ENCODE measurements at places on chromosomes 6 and 20.

- no peak for DNase-seq
Measured at GRCh38 chr6:119633461-119633860, 283.9 kb upstream of the MAN1A1 start.

- DNase-seq, result no peak
Measured at GRCh38 chr6:89032599-89032998, 48.0 kb upstream of the PNRC1 start.

DNA sequence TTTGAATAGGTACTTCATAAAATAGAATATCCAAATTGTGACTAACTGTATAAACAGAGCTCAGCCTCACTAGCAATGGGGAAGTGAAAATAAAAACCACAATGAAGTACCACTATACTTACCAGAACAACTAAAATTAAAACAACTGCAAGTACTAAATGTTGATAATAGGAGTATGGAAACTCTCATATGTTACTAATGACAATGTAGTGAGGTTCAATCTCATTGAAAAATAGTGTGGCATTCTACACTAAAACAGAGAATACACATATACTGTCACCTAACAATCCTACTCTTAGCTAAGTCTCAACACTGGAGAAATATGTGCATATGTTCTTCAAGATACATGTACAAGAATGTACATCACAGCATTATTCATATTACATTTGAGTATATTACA, 132.0 kb upstream of the CARMIL1 start:
- no peak for DNase-seq

GRCh38 chr6:166502453-166502852, 84.0 kb downstream of the RAMACL start:
- DNase-seq, result no peak

- DNase-seq, result no peak
Measured at GRCh38 chr6:48057601-48058000, 53.4 kb downstream of the PTCHD4 start.

DNA sequence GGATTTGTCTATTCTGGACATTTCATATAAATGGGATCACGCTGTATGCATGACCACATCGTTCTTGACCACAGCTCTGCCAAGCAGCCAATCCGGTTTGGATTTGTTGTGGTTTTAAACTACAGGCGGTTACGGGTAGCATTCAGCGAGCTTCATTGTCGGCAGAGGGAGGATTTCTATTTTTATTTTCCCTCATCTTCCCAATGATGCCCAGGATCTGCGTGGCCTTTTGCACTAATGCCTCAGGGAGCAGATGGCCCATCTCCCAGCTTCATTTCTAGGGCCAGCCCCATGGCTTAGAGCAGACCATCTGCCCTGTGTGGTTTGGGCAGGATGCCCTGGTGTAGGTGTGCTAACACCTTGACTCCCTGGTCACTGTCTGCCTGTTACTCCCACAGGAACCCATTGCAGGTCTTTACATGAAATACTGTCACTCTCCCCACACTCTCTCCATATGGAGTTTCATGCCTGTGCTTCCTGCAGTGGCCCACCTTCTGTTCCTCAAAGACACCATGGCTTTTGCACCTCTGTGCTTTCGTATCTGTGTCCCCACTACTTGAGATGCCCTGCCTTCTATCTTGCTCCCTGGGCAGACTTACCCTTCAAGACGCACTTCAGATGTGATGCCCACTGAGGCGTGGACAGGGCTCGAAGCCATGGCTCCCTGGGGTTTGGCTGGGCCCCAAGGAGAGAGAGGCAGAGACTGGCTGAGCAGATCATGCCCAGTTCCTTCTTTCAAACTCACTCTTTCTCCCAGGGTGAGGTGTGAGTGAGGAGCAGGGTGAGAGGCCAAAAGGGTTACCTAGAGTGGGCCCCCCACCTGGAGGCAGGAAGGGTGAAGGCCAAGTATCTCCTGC, 26.0 kb downstream of the SDCBP2 start:
- DNase-seq, result peak; percentile 22

DNA sequence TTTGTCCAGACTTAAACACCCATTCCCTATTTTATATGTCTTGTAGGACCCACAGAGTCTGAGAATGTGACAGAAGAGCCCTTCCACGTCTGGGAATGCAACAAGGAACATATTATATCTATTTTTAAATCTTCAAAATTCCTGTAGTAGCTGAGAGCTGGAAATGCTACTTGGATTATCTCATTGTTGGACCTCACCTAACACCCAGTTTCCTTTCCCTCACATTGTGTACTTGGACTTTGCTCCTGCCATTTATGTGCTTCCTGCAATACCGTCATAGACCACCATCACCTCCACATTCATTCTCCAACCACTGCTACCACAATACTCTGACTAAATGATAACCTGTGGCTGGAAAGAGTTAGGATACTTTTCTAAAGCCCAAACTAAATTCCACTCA, 335.4 kb downstream of the COL12A1 start:
- peak; percentile 49 for DNase-seq

DNA sequence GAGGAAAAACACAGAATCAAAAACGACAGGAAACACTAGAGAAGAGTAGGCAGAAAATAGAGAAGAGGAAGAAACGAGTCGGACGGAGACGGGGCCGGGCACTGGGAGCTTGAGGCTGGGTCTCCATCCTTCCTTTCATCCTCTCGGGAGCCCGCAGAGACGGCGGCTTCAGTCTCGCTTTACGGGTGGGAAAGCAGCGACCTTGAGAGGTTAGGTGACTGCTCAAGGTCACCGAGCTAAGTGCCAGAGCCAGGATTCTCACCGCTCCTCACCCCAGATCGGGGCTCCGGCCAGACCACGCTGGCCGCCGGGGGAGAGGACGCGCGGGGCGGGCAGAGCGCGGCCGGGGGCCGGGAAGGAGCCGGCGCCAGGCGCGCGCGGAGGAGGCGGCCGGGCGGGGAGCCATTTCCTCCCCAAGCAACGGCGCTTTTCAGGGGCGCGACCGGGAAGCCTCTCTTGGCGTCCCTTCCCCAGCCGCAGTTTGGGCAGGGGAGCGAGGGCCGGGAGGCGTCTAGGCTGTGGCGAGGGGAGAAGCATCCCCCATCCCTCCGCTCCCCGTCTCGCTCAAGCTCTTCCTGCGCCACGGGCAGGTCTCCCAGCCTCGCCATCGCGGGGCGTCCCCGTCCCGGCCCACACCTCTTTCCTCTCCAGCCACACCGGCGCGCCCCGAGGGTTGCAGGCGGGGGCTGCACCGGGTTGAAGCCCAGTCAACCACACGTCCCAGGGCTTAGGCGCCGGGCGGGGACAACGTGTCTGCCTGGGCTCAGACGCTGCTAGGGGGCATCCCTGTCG, 24.1 kb upstream of the MAP3K7 start:
- peak; percentile 2 for DNase-seq

- DNase-seq, result no peak
Measured at GRCh38 chr6:165110860-165111259, 198.5 kb downstream of the C6orf118 start.

DNA sequence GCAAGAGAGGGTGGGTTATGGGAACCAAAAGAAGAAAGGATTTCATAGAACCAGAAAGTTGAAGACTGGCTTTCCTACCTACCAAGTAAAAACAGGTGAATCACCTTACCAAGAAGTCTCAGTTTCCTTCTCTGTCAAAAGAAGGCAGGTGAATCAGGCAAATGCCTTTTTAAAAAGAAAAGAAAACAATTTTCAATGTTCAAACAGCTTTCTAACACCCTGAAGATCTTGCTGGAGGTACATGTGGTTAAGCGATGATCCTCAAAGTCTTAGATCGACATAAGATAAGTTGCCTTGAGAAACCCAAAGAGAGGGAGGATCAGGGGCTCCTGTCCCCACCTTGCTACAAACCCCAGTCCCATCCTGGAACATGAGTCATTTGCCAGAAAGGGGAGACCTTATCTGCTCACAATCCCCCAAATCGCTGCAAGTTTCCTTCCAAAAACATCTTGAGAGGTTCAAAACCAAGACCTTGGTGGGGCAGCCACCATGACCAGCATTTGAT, 71.6 kb downstream of the NFATC2 start:
- no peak for DNase-seq

DNA sequence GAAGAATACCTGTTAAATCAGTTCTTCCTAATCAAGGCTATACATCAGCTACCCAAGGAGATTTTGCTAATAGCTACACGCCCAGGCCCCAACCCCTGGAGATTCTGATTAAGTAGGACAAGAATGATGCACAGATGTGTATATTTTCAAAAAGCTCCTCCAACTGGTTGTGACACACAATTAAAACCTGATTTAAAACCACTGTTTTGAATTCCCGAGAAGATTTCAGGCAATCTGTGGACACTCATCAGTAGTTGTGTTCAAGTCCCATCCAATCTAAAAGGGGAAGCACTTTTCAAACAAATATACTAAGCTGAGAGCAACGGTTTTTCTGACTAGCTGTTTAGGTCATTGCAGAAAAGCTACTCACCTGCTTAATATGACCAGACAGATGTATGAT, 118.9 kb upstream of the NHSL1 start:
- DNase-seq, result no peak

DNA sequence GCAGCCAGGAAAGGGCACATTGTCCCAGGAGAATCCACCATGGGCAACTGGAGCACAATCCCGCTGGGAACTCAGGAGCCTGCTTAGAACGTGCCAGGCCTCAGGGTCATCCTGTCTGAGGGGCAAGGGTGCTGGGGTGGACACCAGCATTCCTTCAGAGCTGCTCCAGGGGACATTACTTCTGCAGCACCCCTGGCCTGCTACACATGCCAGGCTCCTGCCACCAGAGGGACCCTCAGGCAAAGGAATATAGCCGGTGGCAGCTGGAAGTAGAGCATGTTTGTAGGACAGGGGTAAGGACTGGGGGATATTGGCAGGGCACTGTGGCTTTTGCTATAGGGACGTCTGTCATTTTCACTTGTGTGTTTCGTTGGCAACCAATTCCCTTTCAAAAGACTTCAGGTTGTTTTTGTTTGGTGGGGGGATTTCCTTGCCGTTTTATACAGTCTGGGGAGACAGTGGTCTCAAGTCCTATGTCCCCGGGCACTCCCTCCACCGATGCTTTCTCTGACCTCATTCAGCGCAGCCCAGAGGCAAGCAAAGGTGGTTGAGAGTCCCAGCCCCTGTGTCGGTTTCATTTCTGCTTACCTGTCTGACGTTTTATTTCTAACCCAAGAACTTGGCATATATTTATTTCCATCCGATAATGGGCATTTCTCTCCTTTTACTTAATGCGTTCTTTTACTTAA, 130.8 kb downstream of the JPH2 start:
- peak; percentile 23 for DNase-seq

DNA sequence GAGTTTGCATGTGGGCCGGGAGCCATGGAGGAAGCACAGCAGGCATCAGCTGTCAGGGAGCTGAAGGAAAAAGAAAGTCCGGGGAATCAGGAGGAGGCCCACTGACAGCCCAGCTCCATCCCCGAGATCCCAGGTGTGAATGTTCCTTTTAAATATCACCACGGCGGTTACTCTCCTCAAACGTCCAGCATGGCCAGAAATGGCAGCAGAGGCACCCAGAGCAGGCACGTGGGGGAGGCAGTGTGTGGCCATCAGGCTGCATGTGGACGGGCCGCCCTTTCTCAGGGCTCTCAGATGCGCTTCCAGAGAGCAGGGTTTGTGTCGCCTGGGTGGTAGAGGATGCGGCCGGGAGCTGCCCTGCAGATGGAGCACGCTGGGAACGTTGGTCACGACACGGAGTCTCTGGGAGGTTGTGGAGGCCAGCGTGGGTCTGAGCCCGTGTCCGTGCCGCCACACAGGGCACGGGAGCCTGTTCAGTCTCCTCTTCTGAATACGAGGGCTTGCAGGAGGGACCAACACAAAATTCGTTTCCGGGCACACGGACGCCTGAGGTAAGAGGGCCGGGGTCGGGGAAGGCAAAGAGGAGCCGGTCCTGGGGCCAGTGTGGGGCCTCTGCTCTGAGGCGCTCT, 45.3 kb upstream of the DACT2 start:
- no peak for DNase-seq

DNA sequence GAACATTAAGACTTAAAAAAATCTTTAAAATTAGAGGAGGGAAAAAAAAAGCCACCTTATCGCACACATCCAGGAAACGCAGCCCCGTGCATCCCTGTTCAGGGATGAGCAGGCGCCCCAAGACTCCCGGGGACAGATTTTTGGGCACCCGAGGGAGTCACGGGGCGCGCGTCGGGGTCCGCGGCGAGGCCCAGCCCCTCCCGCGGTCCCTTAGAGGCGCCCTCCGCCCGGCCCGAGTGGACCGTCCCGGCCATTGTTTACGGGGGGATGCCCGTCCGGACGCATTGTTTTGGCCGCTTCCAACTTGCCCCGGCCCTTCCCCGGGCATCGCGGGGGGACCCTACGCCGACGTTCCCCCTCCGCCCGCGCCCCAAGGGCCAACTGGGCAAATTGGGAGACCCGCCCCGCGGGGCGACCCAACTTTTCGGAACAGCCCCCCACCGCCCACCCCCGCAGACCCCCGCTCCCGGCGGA, 610 bp downstream of the ZNF217 start:
- DNase-seq, result no peak

- DNase-seq, result no peak
Measured at GRCh38 chr6:94494500-94494899, 1075.1 kb upstream of the EPHA7 start.

DNA sequence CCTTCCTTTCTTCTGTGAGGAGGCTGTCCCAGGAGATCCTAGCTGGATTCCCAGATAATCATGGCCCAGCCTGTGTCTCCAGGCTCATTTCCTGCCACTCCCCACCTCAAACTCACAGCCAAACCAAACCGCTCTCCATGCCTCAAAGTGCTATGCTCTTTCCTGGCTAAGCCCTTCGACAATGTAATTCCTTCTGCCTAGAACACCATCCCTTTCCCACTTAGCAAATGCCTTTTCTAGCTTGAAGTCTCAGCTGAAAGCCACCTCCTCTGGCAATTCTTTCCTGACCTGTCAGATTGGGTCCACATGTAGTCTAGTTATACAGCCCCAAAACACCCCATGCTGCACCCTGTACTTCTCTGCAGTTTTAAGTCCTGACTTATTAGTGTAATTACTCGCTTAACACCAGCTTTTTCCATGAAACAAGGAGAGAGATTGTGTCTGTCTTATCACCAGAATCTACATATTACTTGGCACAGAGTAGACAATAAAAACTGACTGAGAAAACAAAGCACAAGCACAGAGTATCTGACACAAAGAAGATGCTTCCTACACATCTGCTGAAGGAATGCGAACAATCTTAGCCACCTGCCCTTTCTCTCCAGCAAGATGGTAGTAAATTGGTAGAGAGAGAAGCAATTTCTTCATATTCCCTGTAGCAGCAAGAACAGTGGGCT, 5.4 kb downstream of the TRIM26 start:
- no peak for DNase-seq

DNA sequence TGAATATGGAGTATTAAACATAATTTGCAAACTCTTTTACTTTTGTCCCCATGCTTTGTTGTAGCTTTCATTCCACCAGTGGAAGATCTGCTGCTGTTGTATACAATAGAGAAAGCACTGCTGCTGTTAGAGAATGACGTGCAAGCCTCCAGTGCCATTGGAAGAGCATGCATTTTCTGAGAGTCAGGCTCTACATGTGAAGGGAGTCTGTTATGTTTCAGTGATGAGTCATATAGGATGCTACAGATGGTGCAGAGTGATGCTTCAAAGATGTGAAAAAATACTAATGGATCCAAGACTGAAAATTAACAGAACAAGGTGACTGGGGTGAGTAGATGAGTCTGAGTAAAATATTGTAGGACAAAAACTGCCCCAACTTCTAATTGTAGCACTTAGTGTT, 22.4 kb upstream of the BACH2 start:
- DNase-seq, result no peak
